ENCODE measurements at places on chromosomes 7 and 10.

DNA sequence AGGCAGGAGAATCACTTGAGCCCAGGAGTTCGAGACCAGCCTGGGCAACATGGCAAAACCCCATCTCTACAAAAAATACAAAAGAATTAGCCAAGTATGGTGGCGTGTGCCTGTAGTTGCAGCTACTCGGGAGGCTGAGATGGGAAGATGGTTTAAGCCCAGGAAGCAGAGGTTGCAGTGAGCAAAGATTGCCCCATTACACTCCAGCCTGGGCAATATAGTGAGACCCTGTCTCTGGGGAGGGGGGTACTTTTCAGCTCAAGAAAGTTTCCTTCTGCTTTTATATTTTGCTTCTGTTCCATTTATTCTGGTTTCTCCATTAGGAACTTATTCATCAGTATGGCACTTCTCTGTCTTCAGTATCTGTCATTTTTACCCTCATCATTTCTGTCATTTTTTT is 48.6 kb downstream of the COA1 start:
- no peak for DNase-seq

DNA sequence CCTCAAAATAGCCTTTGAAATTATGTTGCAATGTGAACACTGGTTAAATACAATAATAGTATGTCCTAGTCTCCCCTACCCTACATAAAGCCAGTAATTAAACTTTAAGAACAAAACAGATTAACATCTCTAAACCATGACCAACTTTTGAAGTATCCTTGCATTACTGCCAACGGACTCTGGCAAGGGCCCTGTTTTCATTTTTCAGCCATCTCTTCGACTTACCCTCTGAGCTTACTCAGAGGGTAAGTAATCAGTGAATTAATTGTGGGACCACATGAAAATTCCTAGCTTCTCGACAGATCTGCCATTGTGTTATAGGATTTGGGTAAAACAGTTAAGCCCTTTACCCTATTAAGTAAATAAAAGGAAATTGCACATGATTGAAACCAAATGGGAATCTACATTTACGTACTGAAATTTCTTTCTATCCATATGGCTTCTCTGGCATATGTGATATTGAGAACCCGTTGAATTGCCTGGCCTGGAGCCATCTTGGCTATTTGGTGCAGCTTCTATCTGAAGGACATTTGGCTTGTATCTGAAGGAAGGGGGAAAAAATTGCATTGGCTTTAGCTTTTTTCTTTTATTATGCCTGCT is 39.6 kb downstream of the DYNC1I1 start:
- DNase-seq, result no peak

- DNase-seq, result no peak
Observed at GRCh38 chr7:52005613-52006012, 689.0 kb upstream of the COBL start.

- no peak for DNase-seq
Observed at GRCh38 chr7:87369216-87369615, 23.8 kb downstream of the CROT start.

DNA sequence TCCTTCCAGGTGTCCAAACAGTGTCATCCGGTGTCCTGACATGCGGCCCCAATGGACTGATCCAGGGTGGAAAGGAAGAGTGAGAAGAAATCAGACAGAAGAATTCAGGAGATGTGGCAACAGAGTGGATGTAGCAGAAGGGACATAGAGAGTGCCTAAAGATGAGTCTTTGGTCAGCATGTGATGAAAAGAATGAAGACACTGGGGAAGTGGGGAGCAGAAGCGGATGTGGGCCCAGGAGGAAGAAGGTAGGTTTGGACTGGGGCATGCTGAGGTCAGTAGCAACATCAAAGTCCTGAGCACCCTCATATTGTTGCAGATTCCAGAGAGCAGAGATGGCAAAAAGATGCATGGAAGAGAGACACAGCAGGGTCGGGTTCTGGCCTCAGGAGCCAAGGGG is 71.8 kb upstream of the STEAP1B start:
- DNase-seq, result no peak

Measured in IMR-90 (cell line).